CD4-positive, alpha-beta T cell treated with Interferon alpha-2 for 1 hour (primary cell): ENCODE measurements at places on chromosomes 1 and 21.

GRCh38 chr21:34894401-34894800 is 154.7 kb downstream of the RUNX1 start:
- no peak for DNase-seq

DNA sequence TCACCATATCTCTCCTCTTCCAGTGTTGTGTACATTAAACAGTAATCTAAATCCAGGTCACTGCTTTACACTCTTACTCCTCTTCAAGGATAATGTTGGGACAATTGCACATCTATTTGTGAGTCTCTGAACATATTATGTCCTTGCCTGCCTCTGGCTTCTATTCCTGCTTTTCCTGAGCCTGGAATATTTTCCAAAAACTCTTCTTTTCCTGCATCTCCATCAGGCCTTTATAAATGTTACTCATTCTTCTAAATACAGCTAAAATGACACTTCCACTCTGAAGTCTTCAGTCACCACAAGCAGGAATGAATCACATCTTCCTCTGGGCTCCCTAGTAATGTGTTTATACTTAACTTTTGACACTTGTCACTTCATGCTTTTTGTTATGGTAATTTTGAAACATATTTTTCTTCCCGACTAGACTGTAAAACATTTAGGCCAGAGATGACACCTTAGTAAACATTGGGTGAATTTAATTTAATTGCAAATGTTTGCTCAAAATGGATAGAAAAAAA is 396.0 kb downstream of the LRRIQ3 start:
- DNase-seq = no peak

DNA sequence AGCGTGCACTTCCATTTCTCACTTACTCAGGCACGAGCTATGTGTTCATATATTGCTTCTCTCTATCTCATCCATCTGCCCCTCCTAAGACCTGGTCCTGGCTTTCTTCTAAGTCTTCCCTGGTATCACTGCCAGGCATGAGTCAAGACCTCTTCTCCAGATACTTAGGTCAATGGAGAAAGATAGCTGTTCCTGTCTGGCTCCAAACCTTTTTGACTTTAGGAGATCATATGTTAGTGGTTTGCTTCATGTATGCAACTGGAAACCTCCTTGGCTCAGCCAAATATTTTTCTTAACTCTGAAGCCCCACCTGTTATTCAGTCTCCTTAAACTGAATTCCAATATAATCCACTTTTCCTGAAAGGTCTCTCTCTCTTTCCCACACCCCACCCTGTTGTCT is 211.6 kb upstream of the PTBP2 start:
- DNase-seq = no peak

DNA sequence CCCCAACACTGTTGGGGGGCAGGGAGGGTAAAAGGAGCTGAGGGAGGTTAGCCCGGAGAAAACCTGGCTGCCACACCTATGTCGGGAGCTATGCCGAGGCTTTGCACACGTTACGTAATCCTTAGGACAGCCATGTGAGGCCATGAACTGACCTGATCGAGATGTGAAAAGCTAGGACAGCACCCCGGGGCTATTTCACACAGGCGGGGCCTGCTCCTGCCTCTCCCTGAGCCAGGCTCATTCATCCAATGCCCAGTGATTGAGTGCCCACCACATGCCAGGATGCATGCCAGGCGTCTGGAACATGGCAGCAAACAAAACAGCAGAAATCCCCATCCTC is 30.2 kb downstream of the LDLRAP1 start:
- DNase-seq = no peak

DNA sequence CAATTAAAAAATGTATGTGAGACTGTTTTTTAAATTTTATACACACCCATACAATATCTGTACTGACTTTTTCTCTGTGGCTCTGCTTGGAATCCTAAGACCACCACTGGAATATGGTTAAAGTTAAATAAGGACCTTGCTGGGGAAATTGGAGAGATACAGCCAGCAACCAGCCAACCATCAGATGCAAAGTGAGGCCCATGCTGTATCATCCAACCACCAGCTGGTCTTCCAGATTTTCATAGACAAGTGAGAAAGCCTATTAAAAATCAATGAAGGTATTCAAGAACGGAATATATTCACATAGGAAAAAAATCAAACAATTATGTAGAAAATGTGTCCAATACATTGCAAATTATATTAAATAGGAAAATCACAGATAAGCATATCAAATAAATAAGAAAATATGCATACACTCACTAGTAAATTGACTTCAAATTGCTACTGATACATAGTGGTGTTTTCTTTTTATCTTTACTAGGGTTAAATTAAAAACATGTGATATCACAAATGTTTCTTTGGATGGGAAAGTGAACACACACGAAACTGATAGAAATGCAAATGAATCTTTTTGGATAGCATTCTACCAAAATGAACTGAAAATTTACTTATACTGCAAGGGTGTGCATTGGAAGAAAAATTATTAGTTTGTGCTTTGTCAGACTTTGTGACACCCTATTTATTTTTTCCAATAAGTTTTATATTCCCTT is 1486.3 kb downstream of the BRINP3 start:
- DNase-seq = no peak

DNA sequence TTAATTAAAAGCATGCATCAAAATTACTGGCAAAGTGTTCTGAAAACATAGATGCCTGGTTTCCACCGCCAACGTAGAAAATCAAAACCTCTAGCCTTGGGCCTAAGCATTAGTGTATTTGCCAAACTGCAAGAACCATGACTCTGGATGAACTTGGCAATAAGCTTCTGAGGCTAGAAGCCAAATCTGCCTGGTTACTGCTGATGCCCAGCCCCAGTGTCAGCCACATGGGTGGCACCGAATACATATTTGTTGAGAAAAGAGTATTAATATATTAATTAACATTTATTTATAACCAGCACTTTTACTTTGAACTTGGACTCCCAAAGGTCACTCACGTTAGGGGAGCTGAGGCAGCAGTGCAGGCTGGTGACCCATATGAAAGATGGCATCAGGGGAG is 140.6 kb upstream of the HMGB4 start:
- no peak for DNase-seq

- no peak for DNase-seq
These were observed 30.7 kb downstream of the MGST3 start for GRCh38 chr1:165661703-165662102.
